ENCODE measurements at places on chromosomes 4 and X.

GRCh38 chr4:7202411-7202810, 10.1 kb downstream of the SORCS2 start:
- DNase-seq: peak; percentile 26

DNA sequence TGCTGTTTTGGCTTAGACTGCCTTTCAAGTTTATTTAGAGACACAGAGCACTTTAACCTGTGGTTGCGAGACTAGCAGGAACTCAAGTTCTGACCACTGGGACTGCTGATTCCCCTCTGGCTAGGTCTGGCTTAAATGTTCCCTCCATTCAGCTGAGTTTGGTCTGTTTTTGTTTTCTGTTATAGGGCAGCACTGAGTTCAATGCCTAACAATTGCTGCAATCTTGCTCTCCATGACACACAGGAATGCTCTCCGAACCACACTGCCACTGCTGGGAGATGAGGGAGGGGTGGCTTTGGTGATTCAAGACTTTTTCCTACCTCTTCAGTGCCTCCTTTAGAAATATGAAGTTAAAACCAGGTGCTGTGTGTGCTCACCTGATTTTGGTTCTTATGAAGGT, 106.3 kb upstream of the EOLA2 start:
- peak; percentile 36 for DNase-seq

DNA sequence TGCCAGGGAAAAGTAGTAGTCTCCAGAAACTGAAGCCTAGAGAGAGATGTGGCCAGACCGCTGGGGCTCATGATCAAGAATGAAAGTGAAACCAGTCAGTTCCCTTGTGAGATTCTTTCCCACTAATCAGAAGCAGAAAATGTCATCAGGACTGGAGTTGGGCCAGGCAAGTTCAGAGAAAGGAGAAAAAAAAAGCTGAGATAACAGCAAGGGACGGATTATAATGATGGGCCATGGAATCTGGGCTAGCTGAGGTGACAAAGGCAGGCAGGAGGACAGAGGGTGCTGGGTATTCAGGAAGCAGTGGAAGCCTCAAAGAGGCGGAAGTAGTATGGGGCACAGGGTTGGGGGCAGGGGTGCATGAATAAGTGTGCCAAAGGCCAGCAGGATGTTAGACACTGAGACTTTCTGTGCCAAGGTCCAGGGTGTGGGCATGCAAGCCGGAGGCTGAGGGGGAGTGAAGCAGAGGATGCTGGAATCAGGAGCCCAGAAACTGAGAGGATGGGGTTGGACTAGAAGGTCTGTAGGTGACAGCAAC, 2.5 kb downstream of the CXorf38 start:
- DNase-seq: peak; percentile 74

GRCh38 chr4:108219998-108220397, 51.3 kb upstream of the LEF1 start:
- peak; percentile 30 for DNase-seq

DNA sequence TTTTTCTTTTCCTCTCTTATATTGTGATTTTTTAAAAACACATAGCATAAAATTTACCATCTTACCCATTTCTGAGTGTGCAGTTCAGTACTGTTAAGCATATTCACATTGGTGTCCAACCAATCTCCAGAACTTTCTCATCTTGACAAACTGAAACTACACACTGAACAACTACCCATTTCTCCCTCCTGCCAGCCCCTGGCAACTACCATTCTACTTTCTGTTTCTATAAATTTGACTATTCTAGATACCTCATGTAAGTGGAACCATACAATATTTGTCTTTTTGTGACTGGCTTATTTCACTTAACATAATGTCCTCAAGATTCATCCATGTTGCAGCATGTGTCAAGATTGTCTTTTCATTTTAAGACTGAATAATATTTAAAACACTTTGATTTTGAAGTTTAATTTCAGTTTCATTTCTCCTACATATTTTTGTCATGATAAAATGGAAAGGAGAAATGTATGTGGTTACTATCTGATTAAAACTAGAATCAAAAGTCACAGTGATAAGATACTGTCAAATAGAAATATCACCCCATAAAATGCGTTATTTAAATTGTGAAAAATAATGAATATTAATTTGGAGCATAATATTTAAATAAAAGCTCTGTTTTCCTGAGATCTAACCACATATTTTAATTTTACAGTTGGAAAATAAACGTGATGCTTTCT, 122.8 kb downstream of the DIPK2B start:
- no peak for DNase-seq

DNA sequence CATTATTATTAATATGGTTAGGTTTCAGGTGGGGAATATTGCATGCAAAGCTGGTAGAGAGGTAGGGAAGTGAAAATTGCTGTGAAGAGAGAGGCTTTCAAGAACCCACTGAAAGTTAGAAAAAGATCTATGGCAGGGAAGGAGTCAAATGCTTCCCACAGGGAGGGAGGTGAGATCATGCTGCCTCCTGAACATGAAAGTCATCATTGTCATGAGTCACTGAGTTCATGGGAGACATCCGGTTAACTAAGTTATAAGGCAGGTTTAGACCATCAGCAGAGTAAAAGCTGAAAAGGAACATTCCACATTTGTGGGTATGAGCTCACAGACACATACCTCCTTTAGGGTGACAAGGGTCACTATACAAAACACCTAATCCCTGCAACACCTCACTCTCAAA, 16.2 kb downstream of the GATB start:
- peak; percentile 94 for DNase-seq

DNA sequence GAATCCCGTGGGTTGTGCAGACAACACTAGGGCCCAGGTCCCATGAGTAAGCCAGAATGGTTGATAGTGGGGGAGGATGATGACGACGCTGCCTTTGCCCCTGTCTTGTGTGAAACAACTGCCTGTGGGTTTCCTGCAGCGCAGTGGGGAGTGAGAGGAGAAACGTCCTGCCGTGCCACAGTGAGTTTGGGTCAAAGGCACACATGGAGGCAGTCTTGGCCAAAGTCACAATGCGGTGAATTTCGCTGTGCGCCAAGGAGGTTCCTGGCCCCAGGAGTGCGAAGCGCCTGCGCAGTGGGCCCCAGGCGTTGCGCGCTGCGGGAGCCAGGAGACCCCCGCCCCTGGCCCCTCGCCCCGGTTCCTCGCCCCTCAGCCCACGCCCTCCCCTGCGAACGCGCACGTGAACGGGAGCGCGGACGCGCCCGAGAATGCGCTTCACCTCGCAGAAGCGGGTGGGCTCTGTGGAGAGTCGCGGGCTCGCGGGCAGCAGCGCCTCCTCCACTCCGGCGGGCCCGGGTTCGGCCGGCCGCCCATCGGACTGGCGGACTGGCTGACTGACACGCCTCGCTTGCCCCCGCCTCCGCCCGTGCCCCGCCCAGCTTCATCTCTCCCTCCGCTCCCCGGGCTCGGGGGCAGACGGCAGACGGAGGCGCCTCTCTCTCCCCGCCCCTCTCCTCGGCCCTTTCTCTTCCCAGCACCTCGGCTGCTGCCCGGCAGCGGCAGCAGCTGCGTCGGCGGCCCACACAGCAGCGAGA, at the start of gene NUDT10:
NUDT10 (plus strand) TSS at position 635 of the 755 bp plus-strand sequence. CDS start 144 bp downstream, outside the sequence.
- DNase-seq: peak; percentile 24
